Gastrocnemius medialis (tissue), 4 donors: ENCODE measurements at places on chromosomes 4 and X. TPM values are rescaled to one million over a fixed set of nuclear protein-coding genes. Genes with fewer than 3 reads are reported as not detected.

Gene CEP44
- 9.5 TPM for total RNA-seq

- DNase-seq, result no peak
Measured at GRCh38 chrX:47143894-47144625, 442 bp downstream of the NDUFB11 start.

GRCh38 chrX:15815779-15816437 lies 25.6 kb downstream of the ZRSR2 start:
- DNase-seq, result no peak

- DNase-seq, result no peak
Measured at GRCh38 chr4:8771666-8772065, 100.0 kb downstream of the HMX1 start.
